ENCODE measurements at places on chromosomes 3 and 15.
A peak's percentile ranks its signal among the peaks of the same experiment; 100 is the strongest.

- DNase-seq = peak; percentile 58
- no peak overlapping the region for H3K4me3 ChIP-seq
- no peaks in the 10 kb centered on the region for H3K27me3 ChIP-seq
- no peaks in the 10 kb centered on the region for H3K36me3 ChIP-seq
- H3K4me1 ChIP-seq = peaks cover 24% of the 10 kb centered on the region
Observed at GRCh38 chr3:23735535-23736326, 70.0 kb upstream of the UBE2E1 start.

- DNase-seq = no peak
- no peak overlapping the region for H3K27ac ChIP-seq
- no peaks in the 10 kb centered on the region for H3K36me3 ChIP-seq
- no peaks in the 10 kb centered on the region for H3K27me3 ChIP-seq
- H3K4me3 ChIP-seq = no peak overlapping the region
Observed at GRCh38 chr3:25000971-25001591, 427.0 kb upstream of the RARB start.

GRCh38 chr3:142337994-142338393 lies 109.8 kb downstream of the XRN1 start:
- H3K36me3 ChIP-seq = peaks cover 74% of the 10 kb centered on the region
- H3K4me1 ChIP-seq = no peaks in the 10 kb centered on the region
- DNase-seq = no peak
- H3K27me3 ChIP-seq = no peaks in the 10 kb centered on the region
- H3K4me3 ChIP-seq = no peak overlapping the region
- H3K27ac ChIP-seq = peak overlapping the region; percentile 24

- no peak overlapping the region for H3K4me3 ChIP-seq
- no peak for DNase-seq
- peaks cover 25% of the 10 kb centered on the region for H3K4me1 ChIP-seq
- H3K36me3 ChIP-seq = no peaks in the 10 kb centered on the region
- no peaks in the 10 kb centered on the region for H3K27me3 ChIP-seq
Observed at GRCh38 chr3:150220041-150220440, 188.1 kb upstream of the TSC22D2 start.

DNA sequence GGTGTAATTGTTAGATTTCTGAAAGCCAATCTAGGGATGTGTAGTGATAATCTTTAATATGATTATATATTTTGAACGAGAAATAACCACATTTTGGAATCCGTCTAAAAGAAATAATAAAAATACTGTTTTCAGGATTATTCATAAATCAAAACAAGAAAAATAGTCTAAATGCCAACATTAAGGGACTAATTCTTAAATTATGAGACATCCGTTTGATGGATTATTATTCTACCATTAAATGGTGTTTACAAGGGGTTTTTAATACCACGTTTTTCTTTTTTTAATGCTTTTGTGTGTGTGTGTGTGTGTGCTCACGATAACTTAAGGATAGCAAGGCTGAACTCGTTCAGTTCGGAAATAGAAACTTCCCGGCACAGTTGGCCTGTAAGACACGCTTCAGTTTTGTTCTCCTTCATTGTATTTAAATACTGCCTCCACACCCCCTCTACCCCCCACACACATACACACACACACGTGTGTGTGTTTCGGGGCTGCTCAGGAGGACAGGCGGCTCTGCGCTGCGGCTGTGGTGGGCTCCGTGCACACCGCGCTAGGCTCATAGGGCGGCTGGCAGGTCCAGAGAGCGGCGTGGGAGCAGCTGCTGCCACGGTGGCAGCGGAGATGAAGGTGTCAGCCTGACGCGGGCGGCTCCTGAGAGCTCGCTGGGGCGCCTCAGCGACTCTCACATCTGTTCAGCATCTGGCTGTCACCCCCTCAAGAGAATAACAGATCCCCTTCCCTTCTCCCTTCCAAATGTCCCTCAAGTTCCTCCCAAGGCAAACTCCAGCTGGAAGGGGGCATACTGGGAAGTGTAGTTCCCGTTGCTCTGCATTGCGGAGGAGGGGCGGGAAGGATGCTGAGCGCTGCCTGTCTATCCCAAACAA lies 23.0 kb upstream of the ANP32A start:
- no peaks in the 10 kb centered on the region for H3K36me3 ChIP-seq
- peaks cover 12% of the 10 kb centered on the region for H3K4me1 ChIP-seq
- H3K27ac ChIP-seq = no peak overlapping the region
- H3K27me3 ChIP-seq = peaks cover 75% of the 10 kb centered on the region
- DNase-seq = no peak

GRCh38 chr3:120762615-120763014 lies 20.1 kb downstream of the GTF2E1 start:
- no peaks in the 10 kb centered on the region for H3K27me3 ChIP-seq
- peaks cover 10% of the 10 kb centered on the region for H3K4me1 ChIP-seq
- H3K4me3 ChIP-seq = no peak overlapping the region
- H3K27ac ChIP-seq = no peak overlapping the region
- DNase-seq = no peak

DNA sequence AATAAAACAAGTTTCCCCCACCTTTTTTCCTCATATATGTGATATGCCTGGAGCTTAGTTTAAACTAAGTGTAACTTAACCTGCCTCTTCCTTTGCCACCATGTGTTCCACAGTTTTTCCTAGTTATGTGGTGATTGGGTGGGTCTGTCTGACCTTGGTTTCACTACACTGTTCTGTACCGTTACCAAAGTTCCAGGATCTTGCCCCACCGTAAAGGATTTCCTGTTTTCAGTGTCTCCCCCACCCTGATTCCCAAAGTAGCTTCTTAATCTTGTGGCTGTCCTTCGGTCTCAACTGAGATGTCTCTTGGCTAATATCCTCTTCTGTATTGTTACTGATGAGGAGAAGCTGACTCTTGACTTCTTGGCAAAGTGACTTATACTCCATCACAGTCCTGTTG lies 6.4 kb upstream of the MGA start:
- DNase-seq = no peak
- H3K27me3 ChIP-seq = no peaks in the 10 kb centered on the region
- H3K36me3 ChIP-seq = no peaks in the 10 kb centered on the region

DNA sequence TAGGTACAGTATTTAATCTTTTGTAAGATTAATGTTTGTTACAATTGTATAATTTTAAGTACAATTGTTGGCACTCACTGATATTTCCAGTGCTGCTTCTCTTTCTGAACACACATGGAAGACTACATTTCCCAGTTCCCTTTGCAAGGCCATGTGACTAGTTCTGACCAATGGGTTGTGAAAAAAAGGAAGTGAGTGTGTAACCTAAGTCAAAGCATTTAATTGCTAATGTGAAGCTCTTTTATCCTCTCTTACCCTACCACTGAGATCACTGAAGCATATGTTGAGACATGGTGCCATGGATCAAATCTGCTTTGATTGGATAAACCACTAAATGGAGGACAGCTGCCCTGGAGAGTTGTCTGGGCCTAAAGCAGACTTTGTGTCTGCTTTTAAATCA lies 83.9 kb upstream of the PLXND1 start:
- no peaks in the 10 kb centered on the region for H3K27me3 ChIP-seq
- peaks cover 21% of the 10 kb centered on the region for H3K4me1 ChIP-seq
- H3K4me3 ChIP-seq = no peak overlapping the region
- H3K27ac ChIP-seq = no peak overlapping the region

DNA sequence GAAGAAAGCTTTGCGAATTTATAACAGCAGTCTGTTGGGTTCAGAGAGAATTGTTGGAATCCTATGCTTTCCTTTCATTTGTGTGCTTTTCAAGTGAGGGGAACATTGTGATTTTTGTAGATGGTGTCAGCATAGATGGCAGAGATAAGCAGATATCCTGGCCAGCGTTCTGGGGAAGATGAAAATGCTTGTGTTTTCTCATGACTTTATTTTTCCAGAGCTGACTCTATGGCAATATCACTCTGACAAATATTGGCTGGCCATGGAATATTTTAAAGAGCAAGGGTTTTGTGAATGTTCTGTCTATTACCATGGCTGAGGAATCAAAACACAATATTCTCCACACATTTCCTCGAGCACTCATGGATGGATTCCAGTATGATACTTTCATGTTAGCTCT lies 108.8 kb downstream of the MITF start:
- no peak overlapping the region for H3K27ac ChIP-seq
- no peaks in the 10 kb centered on the region for H3K36me3 ChIP-seq
- no peaks in the 10 kb centered on the region for H3K4me1 ChIP-seq
- H3K4me3 ChIP-seq = no peak overlapping the region
- no peak for DNase-seq

GRCh38 chr3:110016235-110016815 lies 679.0 kb upstream of the DPPA4 start:
- no peak for DNase-seq
- no peaks in the 10 kb centered on the region for H3K4me1 ChIP-seq
- no peak overlapping the region for H3K27ac ChIP-seq
- no peak overlapping the region for H3K4me3 ChIP-seq
- no peaks in the 10 kb centered on the region for H3K27me3 ChIP-seq

DNA sequence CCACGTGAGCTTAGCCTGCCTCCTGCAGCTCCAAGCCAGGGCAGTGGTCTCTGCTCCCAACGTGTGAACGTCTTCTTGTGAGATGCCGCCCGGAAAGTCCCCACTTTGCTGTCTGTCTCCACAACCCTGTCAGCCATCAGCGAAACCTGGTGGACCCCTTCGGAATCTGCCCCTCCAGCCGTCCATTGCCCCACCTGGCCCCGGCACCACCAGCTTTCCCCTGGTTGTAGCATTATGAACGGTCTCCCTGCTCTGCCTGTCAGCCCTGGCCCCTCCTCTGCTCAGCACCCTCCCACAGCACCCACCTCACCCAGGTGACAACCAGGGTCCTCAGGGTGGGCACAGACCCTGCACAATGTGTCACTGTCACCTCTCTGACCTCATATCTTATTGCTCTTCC lies 71.1 kb downstream of the HMCES start:
- DNase-seq = no peak
- peak overlapping the region; percentile 57 for H3K27ac ChIP-seq
- H3K36me3 ChIP-seq = no peaks in the 10 kb centered on the region
- no peaks in the 10 kb centered on the region for H3K27me3 ChIP-seq
- peaks cover 7% of the 10 kb centered on the region for H3K4me1 ChIP-seq

- H3K4me3 ChIP-seq = no peak overlapping the region
- no peaks in the 10 kb centered on the region for H3K27me3 ChIP-seq
- DNase-seq = no peak
- no peak overlapping the region for H3K27ac ChIP-seq
Observed at GRCh38 chr3:8752832-8753231, 16.6 kb downstream of the OXTR start.

DNA sequence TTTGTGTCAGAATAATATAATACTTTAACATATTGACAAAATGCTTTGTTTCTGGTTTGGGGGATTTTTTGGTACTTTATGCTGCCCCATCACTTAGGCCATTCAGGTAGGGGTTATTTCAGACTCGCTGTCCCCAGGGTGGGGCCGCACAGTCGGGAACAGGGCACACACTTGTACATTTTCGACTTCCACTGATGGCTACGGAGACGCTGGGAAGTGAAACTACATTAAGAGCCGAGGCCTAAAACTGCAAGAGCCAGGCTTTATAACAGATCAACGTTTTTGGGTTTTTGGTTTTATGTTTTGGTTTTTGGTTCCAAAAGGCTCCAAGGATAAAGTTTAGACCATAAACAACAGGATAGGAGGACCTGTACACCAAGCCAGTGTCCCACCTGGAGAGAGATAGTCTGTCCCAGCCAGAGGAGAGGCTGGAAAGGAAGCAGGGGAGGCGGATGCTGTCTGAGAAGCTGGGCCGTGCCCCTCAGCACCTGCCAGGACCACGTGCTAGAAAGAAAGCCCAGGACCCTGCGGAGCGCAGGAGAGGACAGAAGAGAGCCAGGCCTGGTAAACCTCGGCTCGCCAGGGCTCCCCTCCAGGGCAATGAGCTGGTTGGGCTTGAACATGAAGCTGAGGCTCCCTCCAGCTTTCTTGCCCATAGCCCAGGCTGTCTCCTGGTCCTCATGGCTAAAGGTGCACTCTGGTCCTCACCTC lies 111.7 kb downstream of the CHSY1 start:
- no peak overlapping the region for H3K4me3 ChIP-seq
- H3K4me1 ChIP-seq = peaks cover 10% of the 10 kb centered on the region
- H3K27me3 ChIP-seq = no peaks in the 10 kb centered on the region
- no peaks in the 10 kb centered on the region for H3K36me3 ChIP-seq

- no peaks in the 10 kb centered on the region for H3K36me3 ChIP-seq
- no peaks in the 10 kb centered on the region for H3K27me3 ChIP-seq
- no peak overlapping the region for H3K4me3 ChIP-seq
- peaks cover 44% of the 10 kb centered on the region for H3K4me1 ChIP-seq
- DNase-seq = no peak
Observed at GRCh38 chr15:77504306-77504705, 83.6 kb downstream of the HMG20A start.

DNA sequence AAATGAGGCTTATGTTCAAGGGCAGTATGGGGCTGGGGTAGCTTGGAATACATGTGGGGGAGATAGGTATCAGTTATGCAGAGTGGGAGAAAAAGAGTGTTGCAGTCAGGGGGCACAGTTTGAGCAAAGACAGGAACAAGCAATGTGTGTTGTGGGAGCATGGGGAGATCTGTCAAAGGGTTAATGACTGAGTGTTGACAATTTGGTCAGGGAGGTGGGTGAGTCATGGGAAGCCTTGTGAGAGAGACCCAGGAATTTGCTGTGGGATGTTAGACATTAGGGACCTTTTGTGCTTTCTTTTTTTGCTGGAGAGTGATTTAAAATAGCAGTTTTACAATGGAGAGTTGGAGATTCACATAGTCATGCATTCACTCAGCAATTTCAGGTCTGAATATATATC lies 221.6 kb upstream of the NR2E3 start:
- H3K4me3 ChIP-seq = no peak overlapping the region
- no peaks in the 10 kb centered on the region for H3K27me3 ChIP-seq
- peaks cover 11% of the 10 kb centered on the region for H3K4me1 ChIP-seq

GRCh38 chr15:49848282-49848724 lies 227.5 kb downstream of the DTWD1 start:
- no peaks in the 10 kb centered on the region for H3K4me1 ChIP-seq
- no peaks in the 10 kb centered on the region for H3K36me3 ChIP-seq
- H3K27ac ChIP-seq = no peak overlapping the region
- DNase-seq = no peak
- H3K4me3 ChIP-seq = no peak overlapping the region

GRCh38 chr3:123760817-123761216 lies 123.3 kb downstream of the MYLK start:
- H3K36me3 ChIP-seq = no peaks in the 10 kb centered on the region
- H3K4me3 ChIP-seq = no peak overlapping the region
- no peaks in the 10 kb centered on the region for H3K27me3 ChIP-seq

- no peak for DNase-seq
- H3K4me3 ChIP-seq = no peak overlapping the region
- no peaks in the 10 kb centered on the region for H3K4me1 ChIP-seq
- H3K36me3 ChIP-seq = no peaks in the 10 kb centered on the region
- no peaks in the 10 kb centered on the region for H3K27me3 ChIP-seq
- no peak overlapping the region for H3K27ac ChIP-seq
Observed at GRCh38 chr3:127115691-127116351, 77.1 kb upstream of the PRR23E start.

- H3K27me3 ChIP-seq = no peaks in the 10 kb centered on the region
- no peaks in the 10 kb centered on the region for H3K4me1 ChIP-seq
- no peak for DNase-seq
- no peak overlapping the region for H3K4me3 ChIP-seq
- no peaks in the 10 kb centered on the region for H3K36me3 ChIP-seq
Observed at GRCh38 chr3:65303431-65303830, 615.6 kb upstream of the ADAMTS9 start.
